Retinal pigment epithelial cell (primary cell): ENCODE measurements at places on chromosomes 1 and 21.

GRCh38 chr1:204443871-204444581 lies 32.4 kb upstream of the PPP1R15B start:
- no peak for DNase-seq

DNA sequence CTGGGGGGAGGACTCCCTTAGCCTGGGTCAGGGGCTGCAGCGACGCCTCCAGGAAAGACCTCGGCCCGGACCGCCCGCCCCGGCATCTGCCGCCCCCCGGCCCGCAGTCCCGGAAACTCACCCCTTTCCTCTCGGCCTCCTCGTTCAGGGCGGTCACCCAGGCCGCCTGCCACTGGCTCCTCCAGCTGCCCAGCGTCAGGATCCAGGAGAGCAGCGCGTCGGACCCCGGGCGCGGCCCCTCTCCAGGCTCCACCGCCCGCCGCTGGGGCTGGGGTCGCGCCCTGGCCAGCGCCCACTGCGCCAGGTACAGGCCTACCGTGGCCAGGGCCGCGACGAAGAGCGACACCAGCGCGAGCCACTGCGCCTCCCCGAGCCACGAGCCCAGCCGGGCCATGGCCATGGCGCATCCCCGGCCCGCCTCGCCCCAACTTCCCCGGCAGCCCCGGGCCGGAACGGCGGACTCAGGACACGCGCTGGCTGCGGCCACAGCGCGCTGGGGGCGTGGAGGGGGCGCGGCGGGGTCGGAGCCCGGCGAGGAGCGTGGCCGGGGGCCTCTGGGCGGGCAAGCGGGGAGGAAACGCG lies 478 bp downstream of the C2CD2 start:
- DNase-seq = no peak

GRCh38 chr21:42379426-42380215 lies 13.3 kb upstream of the TFF1 start:
- no peak for DNase-seq

GRCh38 chr1:94531664-94532063 lies 9.9 kb downstream of the F3 start:
- DNase-seq = no peak

GRCh38 chr1:37360011-37360410 lies 114.4 kb upstream of the ZC3H12A start:
- DNase-seq = no peak

GRCh38 chr1:17629460-17629859 lies 90.0 kb downstream of the ARHGEF10L start:
- no peak for DNase-seq

GRCh38 chr1:183881387-183882131 lies 76.6 kb downstream of the RGL1 start:
- peak; percentile 89 for DNase-seq

GRCh38 chr1:12294076-12294475 lies 64.2 kb downstream of the VPS13D start:
- DNase-seq = no peak

GRCh38 chr1:163170975-163171676 lies 31.6 kb downstream of the RGS5 start:
- no peak for DNase-seq

DNA sequence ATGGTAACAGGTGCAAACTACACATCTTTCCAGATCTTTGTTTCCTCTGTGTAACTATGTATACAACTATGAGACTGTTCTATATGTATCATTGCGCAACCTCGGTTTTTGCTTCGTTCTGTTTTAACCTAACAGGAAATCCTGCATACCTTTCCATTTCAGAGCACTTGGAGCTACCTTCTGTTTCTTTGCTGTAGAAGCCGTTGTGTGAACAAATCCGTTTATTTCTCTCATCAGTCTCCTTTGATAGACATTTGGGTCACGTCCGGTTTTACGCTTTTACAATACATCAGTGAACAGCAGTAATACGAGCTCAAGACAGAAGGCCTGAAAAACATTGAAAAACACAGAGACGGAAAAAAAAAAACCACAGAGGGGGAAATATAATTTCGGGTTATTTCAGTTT lies 10.5 kb downstream of the ATP5IF1 start:
- DNase-seq = no peak

DNA sequence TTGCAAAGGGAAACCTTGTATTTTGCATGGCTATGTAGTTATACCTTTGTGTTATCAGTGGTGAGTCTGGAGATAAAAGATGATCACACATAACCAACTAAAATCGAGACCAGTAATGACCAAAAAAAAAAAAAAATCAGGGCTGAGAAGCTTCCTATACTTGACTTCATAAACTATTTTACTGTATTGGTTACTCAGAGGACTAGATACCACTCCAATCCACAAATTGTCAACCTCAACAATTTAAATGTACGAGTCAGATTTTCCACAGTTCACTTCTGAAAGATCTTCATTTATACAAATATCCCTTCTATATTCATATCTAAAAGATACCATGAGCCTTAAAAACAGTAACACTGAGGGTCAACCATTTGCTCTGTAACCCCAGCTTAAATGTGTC lies 71.7 kb downstream of the NRIP1 start:
- DNase-seq = no peak

GRCh38 chr1:109826446-109826845 lies 62.7 kb upstream of the EPS8L3 start:
- DNase-seq = no peak

GRCh38 chr1:19483261-19483660 lies 2.1 kb downstream of the CAPZB start:
- no peak for DNase-seq

DNA sequence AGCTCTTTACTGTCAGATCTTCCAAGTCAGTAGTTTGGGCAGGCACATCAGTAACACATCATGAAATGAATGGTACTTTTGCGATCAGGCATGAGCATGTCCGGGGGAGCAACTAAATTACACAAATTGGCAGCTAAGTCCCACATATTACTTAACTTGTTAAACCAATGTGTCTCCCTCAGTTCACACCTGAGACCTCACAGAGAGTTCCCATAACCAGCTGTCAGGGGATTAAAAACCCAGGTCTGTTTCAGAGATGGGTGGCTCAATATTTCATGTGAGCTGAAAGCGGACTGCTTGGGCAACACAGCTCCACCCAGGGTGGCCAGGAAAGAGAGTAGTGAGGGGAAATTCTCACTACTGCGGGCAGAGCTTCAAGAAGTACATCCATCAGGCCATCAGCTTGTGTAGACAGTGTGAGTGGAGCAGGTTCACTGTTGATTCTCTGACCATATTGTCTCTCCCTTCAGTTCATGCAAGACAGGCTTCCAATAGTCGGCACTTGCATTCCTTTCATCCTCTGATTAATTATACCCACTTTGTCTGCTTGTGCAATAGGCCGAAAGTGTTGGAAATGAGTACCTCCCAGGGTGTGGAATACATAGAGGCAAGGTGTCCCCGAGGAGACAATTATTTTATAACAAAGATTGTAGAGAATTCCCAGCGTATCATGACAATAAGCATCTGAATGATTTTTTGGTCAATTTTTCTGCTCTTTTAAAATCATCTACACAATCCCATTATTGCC lies 139.9 kb downstream of the PTGER3 start:
- DNase-seq = no peak

- DNase-seq = no peak
These were observed 97.6 kb downstream of the NAV1 start for GRCh38 chr1:201636510-201636971.

- DNase-seq = no peak
These were observed 114.5 kb downstream of the DDX20 start for GRCh38 chr1:111870181-111870580.

- no peak for DNase-seq
These were observed 453.1 kb upstream of the ZRANB2 start for GRCh38 chr1:71533950-71534349.

DNA sequence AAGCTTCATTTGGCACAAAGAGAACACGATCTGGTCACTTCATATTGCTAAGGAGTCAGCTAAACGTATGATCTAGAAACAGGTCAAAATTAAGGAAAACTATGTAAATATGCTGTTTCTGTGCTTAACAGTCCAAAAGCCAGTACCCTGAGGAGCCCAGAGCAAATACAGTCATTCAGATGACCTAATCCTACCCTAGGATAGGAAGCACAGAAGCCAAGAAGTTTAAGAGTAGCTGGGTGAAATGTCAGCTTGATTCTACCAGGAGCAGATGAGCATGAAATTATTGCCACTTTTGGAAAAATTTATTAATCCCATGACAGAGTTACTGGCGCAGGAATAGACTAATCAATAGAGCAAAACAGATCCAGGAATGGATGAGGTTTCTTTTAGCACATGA lies 18.3 kb downstream of the SORT1 start:
- no peak for DNase-seq

DNA sequence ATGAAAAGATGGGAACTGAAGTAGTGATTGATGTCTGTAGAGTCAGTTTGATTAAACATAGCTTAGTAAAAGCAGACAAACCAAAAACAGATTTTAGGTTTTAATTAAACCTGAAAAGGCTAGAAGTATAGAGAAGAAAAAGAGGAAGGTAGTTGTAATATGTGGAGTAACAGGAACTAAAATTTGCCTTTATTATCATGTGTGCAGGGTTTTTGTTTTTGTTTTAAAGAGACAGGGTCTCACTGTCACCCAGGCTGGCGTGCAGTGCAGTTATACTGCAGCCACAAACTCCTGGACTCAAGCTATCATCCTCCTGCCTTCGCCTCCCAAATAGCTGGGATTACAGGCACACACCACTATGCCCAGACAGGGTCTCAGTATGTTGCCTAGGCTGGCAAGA lies 6.0 kb downstream of the TOR1AIP1 start:
- DNase-seq = no peak

- no peak for DNase-seq
These were observed 47.7 kb upstream of the DNAH14 start for GRCh38 chr1:224881762-224882211.

- DNase-seq = no peak
These were observed 198.6 kb upstream of the HMCN1 start for GRCh38 chr1:185535621-185536020.

DNA sequence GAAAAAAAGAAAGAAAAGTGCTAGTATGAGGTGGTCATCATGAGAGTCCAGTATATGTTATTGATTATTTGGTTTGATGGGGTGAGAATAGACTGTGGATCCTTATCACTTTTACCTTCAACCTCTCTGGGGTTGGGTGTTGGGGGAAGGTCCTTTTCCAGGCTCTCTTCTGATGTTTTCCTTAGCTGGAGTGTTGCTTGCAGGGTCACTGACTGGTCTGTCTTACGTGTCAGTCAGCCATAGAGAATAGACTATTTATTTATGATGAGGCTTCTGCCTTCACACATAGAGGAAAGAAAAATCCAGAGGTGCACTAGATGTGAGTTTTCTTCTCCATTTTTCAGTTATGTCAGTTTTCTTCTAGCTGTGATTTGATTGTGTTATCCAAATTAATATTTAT lies 36.5 kb downstream of the MAP3K21 start:
- no peak for DNase-seq

- no peak for DNase-seq
These were observed 73.8 kb upstream of the SSX2IP start for GRCh38 chr1:84763912-84764680.

DNA sequence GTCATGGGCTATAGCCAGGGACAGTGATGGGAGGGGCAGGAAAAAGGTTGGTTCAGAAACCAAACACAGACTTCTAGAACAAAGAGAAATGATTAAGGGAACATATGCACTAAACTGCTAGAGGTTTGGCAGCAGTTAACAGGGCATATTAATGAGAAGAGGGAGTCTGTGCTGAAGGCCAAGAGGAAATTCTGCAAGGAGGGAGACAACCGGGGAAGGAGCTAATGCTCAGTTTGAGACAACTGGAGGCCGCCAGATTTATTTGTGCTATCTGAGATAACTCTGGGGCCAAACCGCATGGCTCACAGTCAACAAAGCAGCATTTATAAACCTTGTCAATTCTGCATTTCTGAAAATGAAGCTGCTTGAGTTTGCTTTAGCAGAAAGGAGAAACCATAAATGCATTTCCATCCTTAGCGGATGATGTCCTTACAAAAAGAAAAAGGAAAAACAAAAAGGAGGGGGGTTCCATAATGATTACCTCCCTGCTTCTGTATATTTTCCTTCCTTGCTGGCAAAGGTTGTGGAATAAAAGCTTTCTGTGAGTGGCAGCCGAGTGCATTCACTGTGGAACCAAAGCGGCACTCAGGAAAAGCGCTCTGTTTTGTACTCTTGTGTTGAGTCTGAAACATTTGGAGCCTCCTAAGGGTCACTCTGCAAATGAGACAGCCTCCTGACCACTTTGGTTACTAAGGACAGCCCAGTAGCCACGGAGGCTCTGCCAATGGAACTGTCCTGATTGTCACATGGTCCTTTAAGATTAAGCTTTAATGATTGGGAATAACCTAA lies 70.3 kb downstream of the SIM2 start:
- no peak for DNase-seq

DNA sequence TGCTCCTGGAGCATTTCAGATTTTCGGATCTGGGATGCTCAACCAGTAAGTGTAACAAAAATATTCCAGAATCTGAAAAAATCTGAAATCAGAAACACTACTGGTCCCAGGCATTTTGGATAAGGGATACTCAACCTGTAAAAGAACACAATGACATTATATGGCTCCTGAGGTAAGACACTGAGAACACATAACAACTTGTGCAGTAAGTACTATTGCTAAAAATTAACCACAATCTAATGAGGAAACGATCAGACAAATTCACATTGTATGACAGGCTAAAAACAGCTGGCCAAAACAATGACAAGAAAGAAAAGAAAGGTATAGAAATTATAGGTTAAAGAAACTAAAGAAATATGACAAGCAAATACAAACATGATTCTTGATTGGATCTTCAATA lies 54.9 kb downstream of the LTN1 start:
- DNase-seq = no peak

DNA sequence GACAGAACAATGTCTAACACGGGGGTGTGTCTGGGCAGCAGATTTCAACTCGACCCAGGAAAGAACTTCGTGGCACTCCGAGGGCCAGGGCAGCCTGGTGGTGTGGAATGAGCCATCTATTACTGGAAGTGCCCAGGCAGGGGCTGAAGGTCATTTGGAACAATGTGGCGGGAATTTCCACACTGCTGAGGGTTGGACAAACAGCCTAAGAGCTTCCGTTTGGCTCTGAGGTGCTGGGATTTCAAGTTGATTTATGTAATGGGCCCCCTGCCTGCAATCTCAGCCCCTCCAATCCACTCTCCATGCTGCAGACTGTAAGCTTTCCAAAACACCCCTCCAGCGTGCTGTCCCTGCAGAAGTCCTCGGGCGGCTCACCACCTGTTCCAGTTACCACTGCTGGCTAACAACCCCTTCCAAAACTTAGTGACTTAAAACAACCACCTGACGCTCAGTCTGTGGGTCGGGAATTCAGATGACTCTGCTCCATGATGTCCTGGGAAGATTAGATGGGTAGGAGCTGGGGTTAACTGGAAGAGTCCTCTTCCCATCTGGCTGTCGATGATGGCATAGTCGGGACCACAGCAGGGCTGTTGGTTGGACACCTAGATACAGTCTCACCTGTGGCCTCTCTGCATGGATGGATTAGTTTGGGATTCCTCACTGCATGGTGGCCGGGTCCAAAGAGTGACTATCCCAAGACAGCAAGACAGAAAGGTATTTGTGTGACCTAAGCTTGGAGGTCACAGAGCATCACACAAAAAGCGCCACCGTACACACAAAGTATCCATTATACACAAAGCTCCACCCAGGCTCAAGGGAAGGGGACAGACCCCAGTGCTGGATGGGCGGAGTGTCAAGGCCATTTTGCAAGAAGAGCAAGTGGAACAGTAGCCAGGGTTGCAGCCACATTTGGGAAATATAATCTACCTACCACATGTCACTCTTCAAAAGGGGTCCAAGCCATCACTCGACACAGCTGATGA lies 89.7 kb upstream of the IFFO2 start:
- DNase-seq = no peak

- DNase-seq = no peak
These were observed 202.0 kb downstream of the NFIA start for GRCh38 chr1:61284248-61284854.
